ENCODE measurements at places on chromosomes 6 and 20.

DNA sequence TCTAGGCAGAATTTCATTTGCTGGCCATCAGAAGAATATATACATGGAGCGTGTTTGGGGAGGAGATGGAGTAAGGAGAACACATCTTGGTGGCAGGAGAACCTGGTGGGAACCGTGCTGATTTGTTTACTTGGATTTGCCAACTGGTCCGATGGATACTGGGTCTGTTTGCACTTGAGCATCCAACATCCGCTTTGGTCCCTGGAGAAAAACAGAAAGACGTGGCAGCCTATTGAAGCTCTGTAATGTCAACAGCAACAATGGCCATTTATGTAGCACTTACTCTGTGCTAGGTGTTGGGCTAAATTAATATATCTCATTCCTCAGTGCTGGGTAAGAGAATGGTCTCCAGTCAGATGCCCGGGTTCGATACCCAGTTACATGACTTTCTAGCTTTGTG, 125.6 kb downstream of the BCAS1 start:
- no peak for DNase-seq

- DNase-seq, result no peak
These were observed 287.3 kb upstream of the FOXQ1 start for GRCh38 chr6:1024587-1024986.

GRCh38 chr6:69953491-69953890, 87.1 kb downstream of the COL19A1 start:
- no peak for DNase-seq

DNA sequence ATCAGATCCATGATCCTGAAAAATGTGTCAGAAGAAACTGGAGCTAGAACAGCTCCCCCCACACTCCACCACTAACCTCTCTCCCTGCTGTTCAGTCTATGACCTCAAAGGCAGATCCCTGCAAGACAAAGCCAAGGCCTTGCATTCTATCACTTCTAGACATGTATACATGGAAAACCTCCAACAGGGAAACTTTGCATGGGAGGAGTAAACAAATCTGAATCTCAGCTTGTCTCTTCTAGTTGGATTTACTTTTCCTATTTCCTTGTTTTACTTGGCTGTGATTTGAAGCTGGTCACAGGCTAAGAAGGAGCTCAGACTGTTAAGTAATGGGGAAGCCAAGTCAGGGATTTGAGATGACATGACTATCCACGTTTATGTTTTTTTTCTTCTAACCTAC, 456.8 kb upstream of the CHD6 start:
- DNase-seq, result no peak

DNA sequence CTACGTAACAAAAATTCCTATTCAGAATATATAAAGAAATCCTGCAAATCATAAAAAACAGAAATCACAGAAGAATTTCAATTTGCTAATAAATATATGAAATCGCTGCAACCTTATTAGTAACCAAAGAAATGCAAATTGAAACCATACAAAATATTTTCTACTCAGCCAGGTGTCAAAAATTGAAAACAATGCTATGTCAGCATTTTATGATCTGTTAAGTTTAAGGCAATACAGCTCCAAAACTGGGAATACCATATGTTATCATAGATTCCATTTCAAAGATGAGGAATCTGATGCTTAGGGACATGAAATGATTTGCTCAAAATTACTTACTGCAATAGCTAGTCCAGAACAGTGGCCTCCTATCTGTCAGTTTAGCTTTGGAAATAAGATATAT, 168.9 kb downstream of the ID4 start:
- DNase-seq, result no peak

DNA sequence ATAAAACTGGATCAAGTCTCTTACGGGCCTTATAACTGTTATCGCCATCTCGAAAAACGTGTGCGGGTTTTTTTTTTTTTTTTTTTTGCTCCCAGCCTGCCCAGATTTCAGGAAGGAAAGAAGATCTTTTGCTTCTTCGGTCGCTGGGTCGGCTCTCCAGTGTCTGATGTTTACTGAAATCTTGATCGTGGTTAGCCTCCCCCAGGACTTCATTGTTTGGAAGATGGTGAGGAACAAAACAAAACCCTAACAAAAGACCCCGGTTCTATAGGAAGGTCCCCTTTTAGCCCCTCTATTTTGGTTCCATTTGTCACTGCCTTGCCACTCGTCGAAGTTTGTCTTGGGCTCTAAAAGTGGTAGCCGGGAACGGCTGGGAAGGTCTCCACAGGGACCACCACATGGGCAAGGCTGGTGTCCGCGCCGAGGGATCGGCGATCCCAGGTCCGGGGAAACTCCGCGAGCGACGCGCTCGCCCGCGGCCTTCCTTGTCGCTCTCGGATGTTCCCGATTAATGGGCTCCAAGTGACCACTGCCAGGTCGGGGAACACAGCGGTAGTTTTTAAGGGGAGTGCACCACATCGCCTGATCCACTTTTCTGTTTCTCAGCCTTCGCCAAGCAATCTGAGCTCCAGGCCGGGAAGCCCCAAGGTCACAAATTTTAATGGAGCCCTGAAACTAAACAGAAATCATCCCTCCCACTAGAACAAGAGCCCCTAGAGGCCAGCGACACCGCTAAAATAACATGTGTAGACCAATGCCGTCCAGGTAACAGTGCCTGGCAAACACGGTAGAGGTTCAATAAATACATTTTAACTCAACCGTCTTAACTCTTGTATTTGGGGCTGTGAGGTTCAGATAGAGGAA, 27.0 kb downstream of the TRIM27 start:
- DNase-seq, result peak; percentile 68

DNA sequence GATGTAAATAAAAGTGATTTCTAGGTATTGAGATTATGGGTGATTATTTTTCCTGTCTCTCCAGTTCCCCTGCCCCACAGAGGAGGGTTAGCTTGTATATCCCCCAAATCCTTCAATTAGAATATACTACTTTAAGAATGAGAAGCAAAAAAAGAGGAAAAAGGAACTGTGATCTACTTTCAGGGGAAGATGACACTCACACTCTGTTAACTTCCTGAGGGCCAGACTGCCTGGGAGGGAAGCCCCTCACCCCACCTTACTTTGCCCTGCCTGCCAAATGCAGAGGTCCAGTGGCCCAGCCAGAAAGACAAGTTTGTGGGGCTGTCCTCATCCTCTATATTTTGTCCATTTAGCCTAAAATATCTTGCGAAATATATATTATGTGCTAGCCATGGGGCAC, 9.2 kb upstream of the LY86 start:
- no peak for DNase-seq

- DNase-seq, result no peak
These were observed 51.9 kb upstream of the EPHA7 start for GRCh38 chr6:93471281-93471680.

DNA sequence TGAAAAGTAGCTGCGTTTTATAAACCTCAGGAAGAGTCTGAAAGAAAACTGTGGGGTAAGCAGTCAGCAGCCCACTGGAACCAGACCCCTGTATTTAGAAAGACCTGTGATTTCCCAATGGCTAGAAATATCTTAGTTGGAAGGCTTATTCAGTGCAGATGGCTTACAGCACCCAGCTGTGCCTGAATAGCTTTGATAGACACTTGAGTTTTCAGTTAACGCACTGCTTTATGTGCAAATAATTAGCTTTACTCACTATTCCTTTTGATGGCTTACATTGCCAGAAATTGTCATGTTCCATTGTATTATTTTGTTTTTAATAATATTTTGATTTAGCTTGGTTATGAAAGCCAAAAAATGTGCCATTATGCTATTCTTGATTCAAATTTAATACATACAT, 465.3 kb upstream of the SYNCRIP start:
- no peak for DNase-seq

DNA sequence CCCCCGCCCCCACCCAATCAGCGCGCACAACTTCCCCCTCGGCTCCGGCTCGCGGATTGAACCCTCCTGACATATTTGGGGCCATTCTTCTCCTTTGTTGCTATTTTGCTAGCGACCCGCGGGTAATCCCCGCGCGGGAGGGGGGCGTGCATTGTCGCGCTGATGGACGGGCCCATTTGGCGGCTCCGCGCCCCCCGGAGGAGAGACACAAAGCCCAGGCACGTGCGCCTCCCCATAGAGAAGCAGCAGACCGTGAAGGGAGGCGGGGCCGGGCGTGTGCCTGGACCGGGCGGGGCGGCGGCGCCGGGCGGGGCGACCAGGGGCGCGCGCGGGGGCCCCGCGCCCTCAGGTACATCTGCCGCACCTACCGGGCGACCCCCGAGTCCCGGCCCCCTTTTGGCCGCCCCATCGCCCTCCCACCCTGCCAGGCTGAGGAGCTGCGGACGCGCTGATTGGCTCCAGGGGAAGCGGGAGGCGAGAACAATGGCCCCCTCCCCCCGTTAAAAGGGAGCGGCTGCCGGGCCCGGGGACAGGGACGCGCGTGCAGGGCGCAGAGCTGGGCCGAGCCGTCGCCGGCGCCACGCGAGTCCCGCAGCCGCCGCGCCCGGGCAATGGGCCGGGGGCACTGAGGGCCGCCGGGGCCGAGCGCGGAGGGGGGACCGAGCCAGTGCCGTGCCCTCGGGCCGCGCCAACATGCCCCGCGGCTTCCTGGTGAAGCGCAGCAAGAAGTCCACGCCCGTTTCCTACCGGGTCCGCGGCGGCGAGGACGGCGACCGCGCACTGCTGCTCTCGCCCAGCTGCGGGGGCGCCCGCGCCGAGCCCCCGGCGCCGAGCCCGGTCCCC, at the start of gene INSM1:
INSM1 (plus strand) TSS at position 530 of the 843 bp plus-strand sequence; CDS start at position 694, 164 bp downstream.
- no peak for DNase-seq

DNA sequence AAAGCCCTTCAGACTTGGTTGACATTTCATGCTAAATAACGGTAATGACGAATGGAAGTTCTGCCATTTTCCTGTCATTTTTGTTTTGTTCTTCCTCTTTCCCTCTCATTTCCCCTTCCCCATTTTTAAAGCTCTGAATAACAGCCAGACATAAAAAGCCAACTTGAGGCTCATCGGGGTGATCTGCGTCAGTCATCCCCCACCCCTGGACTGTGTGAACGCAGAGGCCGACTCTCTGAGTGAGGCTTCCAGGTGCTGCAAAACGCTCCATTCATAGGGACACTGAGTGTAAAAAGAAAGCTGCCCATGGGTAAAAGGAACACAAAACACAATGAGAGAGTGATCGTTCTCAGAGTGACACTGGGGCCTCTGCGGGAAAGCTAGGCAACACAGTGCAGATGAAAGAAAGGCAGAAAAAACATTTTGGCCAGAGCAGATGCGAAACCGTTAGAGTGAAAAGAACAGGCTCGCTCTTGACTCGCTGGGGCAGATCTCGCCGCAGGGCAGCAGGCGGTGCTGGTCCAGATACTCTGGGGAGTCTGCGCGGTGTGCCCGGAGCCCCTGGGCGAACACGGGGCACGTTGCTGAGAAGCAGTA, 684.8 kb downstream of the QKI start:
- DNase-seq, result no peak

GRCh38 chr6:145670311-145670710, 65.0 kb downstream of the EPM2A start:
- no peak for DNase-seq

- DNase-seq, result no peak
These were observed 86.7 kb upstream of the EMILIN3 start for GRCh38 chr20:41453010-41453950.

DNA sequence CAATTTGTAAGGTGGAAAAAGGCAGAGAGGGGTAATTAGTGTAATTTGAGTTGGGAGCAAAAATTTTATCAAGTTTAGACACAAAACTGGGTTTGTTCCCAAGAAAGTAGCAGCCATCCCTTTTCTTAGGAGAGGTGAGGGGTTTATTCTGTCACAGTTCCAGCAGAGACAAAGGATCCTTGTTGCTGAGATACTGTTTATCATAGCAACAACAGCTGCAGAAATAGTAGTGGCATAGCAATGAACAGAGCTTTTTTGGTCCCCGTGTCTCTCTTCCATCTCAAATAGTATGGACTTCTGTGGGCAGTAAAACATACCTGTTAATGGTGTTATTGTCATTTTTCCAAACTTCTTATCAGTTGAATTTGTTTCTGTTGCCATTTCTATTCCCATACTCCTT, 23.9 kb downstream of the ZKSCAN8 start:
- DNase-seq, result no peak

- DNase-seq, result no peak
These were observed 115.5 kb upstream of the SNX9 start for GRCh38 chr6:157707576-157707975.

GRCh38 chr6:56388415-56388755, 141.0 kb upstream of the COL21A1 start:
- no peak for DNase-seq

DNA sequence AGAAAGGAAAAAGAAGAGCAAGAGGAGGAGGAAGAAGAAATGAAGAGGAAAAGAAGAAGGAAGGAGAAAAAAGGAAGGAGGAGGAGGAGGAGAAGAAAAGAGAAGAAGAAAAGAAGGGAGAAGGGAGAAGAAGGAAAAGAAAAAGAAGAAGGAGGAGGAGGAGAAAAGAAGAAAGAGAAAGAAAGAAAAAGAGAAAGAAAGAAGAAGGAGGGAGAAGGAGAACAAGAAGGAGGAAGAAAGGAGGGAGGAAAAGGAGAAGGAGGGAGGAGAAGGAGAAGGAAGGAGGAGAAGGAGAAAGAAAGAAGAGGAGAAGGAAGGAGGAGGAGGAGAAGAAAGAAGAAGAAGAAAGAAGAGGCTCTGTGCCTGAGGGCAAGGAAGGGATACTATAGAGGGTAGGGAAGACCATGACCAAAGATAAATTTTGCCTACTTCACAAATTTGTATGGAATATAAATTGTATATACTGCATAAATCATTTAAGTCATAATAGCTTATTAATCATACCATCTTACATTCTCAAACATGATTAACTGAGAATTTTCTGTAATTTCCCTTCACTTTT, 55.7 kb downstream of the SESN1 start:
- DNase-seq, result no peak

GRCh38 chr6:139490482-139490881, 116.0 kb upstream of the CITED2 start:
- DNase-seq, result peak; percentile 70

- DNase-seq, result no peak
These were observed 598.6 kb downstream of the TBC1D32 start for GRCh38 chr6:120735641-120736040.

DNA sequence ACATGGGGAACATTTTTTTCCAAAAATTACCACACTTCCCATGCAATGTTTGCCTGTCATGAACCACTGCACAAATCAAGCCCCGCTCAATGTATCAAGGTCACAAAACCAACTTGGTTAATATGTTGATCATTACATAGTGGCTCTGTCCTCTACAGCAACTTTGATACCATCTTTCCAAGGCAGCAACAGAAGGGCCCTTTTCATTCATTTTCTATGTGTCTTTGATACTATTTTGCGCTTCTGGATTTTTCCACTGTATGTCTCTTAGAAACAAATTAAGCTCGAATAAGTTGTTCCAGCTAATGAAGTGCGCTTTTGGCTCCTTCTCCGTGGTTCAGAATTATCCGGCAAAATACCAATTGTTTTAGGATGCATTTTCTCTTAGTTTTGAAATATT, 1.5 kb downstream of the ZHX3 start:
- DNase-seq, result no peak

DNA sequence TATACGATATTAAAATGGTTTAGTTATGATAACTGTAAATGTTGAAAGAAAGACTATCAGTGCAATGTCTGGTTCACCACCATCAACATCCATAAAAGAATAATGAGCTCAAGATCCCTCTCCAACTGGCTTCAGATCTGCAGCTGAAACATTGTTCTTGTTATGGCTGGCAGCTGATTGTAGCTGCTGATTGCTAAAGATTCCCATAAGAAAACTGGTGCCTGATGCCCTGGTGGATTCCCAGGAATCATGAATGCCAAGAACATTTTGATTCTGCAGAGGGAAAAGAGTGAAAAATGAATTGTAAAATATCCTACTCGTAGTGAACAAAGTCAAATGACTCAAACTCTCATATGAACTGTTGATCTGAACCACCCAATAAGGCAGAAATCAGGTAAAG, 1160.2 kb downstream of the EPHA7 start:
- DNase-seq, result no peak

GRCh38 chr6:168032005-168032760, 34.7 kb downstream of the KIF25 start:
- DNase-seq, result no peak

GRCh38 chr6:40855168-40855880, 183.7 kb downstream of the UNC5CL start:
- DNase-seq, result no peak

All from CD4-positive, alpha-beta T cell treated with Interferon alpha-2 for 1 hour (primary cell).